Caco-2 (cell line): ENCODE measurements at places on chromosomes 7 and 10. TPM values are rescaled to one million over a fixed set of nuclear protein-coding genes. Genes with fewer than 3 reads are reported as not detected.

GRCh38 chr10:113069595-113069994 is 119.5 kb downstream of the TCF7L2 start:
- DNase-seq = no peak

GRCh38 chr7:111459757-111460280 is 102.5 kb downstream of the IMMP2L start:
- no peak for DNase-seq

Gene PIK3CG
- total RNA-seq = not detected in 2 replicates

Gene BTBD16
- not detected in 2 replicates for total RNA-seq

DNA sequence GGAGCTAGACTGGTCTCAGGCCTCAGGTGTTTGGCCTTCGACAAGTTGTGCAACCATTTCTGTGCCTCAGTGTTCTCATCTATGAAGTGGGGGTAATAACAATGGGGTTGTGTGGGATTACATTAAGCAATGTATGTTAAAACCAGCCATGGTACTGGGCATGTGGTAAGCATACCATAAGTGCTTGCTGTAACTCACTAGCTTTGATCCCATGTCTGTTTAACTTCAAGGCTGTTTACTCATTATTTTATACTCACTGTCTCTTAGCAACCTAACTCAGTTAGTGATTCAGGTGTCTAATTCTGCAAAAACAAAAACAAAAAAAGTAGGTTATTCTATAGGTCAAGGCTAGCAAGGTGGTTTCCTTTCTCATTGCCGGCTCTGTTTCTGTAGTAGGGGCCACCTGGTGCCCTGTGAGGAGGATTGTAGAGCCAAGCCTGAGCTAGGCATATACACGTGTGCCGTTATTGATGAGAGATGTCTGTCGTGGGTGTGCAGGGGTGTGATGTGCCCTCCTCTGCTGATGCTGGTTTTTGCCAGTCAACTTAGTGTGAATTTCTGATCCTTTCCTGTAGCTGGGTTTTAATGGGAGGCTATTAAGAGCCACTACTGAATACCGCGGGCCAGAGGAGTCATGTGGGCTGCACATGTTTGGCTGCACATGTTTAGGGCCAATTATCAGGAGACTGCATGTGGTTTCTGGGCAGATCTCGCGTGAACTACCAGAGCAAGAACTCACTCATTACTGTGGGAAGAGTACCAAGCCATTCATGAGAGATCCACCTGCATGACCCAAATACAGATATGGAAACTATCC is 56.2 kb downstream of the EEPD1 start:
- DNase-seq = no peak
